A673 (cell line): ENCODE measurements at places on chromosomes 1 and 21. TPM values are rescaled to one million over a fixed set of nuclear protein-coding genes. Genes with fewer than 3 reads are reported as not detected.

The RNF207 gene
- 6.4 and 12.5 TPM in 2 replicates for total RNA-seq

The MAP3K7CL gene
- 2.2 and 3.1 TPM in 2 replicates for total RNA-seq

The UQCRHL gene
- total RNA-seq = 3.1 and 4.1 TPM in 2 replicates

The NUDT4B gene
- not detected in 2 replicates for total RNA-seq

The FLG2 gene
- not detected in 2 replicates for total RNA-seq

DNA sequence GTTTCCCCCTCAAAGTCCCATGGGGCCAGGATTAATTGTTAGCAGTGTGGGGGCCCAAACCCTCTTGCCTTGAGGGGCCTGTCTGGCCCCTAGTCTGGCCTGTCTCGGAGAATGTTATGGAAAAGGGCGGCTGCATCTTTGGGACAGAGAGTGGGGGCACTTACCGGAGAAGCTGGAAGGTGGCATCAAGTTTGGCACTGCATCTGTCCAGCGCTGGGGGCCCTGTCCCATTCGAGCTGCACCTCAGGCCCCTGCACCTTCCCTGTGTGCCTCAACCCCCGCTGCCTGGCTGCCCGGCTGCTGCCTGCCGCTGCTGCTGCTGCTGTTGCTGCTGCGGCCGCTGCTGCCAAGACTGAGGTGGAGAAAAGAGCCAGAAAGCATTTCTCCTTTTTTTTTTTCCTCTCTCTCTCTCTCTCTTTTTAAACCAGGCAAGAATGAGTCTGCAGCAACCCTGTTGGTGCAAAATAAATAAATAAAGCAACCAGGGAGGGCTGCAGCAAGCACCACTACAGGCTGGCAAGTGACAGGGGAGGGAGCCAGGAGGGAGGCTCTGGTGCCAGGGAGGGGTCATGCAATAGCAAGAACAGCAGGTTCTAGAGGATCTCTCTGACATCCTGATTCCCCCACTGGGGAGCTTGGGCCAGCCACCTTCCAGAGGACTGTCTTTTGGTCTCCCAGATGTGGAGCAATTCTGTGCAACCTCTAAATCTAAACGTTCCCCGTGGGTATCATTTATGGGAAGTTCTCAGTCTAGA is at the start of gene LINGO4:
Gene LINGO4, minus strand, starts transcription at position 354 of the 755 bp plus-strand sequence. CDS start 2,715 bp downstream, outside the sequence.
- DNase-seq = no peak

GRCh38 chr1:65605621-65606020 is 185.2 kb downstream of the LEPR start:
- peak; percentile 55 for DNase-seq

- peak; percentile 48 for DNase-seq
These were observed 28.7 kb downstream of the RSPH1 start for GRCh38 chr21:42467140-42467983.

DNA sequence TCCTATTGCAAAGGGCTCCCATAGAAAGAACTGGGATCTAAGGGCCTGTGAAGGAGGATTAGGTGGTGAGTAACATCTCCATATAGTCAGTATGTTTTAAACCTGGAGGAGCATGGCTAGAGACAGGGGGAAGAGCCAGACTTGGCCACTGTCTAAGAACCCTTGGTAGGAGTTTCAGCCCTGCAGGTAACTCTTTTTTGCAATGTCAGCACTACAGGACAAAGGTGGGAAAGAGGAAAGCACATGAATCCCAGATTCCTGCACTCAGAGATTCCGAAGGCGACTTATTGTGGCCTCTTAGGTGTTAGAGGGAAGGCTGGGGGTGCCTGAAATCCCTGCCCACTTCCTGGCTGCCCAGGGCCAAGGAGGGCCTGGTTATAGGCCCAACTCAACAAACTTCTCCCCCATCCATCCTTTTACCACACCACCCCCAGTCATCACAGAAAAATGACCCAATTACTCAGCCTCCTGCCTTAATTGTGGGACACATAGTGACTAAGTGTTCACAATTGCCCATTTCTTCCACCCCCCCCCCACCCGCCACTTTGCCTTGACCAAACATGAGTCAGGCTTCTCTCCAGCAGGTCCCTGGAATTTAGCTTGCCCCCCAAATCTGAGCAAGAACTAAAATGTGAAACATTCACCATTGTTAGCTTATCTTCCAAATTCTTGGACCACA is 1.9 kb upstream of the NTNG1 start:
- no peak for DNase-seq

- no peak for DNase-seq
These were observed 28.4 kb downstream of the MAPKAPK2 start for GRCh38 chr1:206713070-206713469.

DNA sequence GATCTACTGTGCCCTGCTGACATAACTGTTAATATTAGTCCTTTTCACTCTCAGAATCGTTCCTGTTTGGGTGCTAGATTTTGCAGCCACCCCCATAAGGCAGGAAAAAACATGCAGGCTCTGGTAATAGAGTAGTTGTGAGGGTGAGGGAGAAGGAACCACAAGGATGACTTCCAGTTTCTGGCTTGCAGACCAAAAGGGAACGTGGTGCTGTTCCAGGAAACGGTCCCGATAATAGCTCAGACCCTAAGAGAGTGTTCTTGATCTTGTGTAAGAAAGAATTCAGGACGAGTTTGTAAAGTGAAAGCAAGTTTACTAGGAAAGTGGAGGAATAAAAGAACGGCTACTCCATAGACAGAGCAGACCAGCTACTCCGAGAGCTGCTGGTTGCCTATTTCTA is 50.7 kb upstream of the RHOU start:
- DNase-seq = no peak

DNA sequence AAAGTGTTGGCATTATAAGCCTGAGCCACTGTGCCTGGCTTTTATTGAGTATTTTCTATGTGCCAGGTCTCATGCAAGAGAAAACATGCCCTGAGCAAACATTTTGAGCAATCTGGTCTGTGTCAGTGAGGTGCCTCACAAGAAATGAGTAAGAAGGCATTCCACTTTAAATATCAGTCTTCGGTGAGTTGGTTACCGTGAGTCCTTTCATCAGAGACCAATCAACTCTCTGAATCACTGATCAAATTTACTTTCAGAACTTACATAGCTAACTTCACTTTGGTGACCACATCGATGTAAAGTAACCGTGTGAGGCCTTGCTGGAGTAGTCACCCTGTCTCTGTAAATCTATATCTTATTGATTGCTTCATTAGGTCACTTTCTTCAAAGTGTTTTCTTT is 14.3 kb upstream of the DDX59 start:
- no peak for DNase-seq

DNA sequence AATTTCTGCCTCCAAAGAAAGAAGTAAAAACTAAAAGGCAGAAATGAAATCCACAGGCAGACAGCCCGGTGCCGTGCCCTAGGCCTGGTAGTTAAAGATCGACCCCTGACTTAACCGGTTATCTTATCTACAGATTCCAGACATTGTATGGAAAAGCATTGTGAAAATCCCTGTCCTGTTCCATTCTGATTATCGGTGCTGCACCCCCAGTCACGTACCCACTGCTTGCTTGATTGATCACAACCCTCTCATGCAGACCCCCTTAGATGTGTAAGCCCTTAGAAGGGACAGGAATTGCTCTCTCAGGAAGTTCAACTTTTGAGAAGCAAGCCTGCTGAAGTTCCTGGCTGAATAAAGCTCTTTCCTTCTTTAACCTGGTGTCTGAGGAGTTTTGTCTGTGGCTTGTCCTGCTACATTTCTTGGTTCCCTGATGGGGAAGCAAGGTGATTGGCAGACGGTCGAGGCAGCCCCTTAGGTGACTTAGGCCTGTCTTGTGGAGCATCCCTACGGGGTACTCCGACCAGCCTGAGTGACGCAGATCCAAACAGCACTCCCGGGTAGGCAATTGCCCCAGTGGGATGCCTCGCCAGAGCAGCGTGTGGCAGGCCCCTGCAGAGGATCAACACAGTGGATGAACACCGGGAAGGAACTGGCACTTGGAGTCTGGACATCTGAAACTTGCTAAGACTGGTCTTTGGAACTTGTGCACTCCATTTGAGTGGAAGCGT is 111.2 kb upstream of the PPM1J start:
- no peak for DNase-seq

GRCh38 chr1:108199201-108199691 is 897 bp downstream of the SLC25A24 start:
- peak; percentile 51 for DNase-seq

- DNase-seq = no peak
These were observed 3.9 kb upstream of the ACKR1 start for GRCh38 chr1:159200769-159201168.

DNA sequence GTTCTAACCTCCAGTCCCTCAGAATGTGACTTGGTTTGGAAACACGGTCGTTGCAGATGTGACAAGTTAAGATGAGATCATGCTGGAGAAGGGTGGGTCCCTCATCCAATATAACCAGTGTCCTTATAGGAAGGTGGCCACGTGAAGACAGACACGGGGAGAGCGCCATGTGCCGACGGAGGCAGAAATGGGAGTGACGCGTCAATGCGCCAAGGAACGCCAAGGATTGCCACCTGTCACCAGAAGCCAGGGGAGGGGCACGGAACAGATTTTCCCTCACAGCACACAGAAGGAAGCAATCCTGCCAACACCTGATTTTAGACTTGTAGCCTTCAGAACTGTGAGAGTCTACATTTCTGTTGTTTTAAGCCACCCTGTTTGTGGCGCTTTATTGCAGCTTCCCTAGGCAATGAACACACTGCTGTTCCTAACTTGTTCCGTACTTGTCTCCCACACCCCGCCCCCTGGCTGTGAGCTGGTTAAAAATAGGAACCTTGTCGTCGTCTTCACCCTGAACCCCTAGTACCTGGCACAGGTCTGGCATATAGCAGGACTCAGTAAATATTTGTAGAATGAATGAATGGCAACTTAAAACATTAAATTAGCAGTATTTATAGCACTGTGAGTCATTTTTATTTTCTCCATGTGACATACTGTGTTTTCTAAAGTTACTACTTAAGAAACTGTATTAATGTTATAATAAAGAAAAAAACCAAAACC is 14.2 kb downstream of the RIMS3 start:
- DNase-seq = no peak

GRCh38 chr1:226682871-226683814 is 55.9 kb downstream of the ITPKB start:
- no peak for DNase-seq

GRCh38 chr21:33677450-33677849 is 35.1 kb downstream of the ITSN1 start:
- DNase-seq = no peak

DNA sequence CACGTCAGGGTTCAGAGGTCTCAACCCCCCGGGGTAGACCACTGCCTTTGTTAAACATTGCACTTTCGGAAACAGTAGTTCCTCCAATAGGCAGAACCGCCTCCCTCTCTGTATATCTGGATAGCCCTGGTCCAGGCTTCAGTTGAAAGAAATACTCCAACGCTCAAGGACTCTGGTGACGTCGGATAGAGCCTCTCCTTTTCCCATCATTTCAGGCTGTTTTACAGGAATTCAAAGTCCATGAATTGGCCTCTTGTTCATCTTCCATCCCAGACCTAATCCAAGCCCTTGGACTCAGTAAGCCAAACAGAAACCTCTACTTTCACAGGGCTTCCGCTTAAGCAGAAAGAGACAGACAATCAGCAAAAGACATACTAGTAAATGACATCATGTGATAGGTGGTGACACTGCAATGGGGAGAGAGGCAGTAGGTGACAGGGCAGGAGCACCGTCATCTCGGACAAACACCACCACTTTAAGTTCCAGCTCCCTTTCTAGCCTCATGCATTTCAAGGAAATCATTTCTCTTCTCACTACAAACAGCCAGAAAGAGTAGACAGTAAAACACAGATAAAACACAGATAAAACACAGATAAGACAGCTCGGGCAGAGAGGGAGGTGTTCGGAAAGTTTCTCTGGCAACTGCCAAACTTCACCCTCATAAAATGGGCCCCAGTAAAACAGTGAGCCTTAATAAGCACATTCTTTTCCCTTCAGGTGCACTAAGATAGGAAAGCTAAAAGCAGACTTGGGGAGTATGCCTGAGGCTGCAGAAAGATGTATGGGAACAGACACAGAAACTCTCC is 2.3 kb upstream of the PLA2G2A start:
- no peak for DNase-seq

GRCh38 chr1:119686661-119687060 is 25.1 kb upstream of the PHGDH start:
- DNase-seq = no peak

DNA sequence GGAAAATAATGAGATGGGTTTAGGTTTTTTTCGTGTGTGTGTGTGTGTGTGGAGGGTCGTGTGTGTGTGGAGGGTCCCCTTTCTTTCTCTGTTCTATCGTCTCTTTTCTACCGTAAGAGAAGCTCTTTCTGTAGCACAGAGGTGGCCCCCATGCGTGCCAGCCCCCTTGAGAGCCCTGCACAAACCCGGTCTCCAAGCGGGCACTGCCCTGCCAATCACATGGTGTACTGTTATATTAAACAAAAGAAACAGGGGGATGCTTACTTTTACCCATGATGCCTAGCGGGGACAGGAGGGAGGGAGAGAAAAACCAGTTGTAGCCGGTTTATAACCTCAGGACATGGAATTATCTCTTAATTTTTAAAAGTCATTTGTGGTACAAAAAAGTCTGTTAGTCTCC is 41.0 kb downstream of the GATAD2B start:
- peak; percentile 86 for DNase-seq

DNA sequence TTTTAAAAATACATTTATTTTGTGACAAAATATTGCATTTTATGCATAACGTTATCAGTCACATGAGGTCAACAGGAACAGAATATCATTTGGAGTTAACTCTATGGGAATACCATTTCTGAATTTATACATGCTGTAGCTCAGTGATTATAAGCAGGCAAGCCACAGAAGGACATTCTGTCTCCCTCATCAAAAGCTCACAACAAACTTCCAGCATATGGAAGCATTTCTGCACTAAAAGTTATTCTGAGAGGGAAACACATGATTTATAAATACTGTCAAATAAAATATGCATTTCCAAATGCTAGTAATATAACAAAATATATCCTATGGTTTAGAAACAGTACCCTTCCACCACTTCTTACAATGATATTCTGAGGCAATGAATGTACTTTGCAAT is 854.1 kb upstream of the B3GALT2 start:
- no peak for DNase-seq

DNA sequence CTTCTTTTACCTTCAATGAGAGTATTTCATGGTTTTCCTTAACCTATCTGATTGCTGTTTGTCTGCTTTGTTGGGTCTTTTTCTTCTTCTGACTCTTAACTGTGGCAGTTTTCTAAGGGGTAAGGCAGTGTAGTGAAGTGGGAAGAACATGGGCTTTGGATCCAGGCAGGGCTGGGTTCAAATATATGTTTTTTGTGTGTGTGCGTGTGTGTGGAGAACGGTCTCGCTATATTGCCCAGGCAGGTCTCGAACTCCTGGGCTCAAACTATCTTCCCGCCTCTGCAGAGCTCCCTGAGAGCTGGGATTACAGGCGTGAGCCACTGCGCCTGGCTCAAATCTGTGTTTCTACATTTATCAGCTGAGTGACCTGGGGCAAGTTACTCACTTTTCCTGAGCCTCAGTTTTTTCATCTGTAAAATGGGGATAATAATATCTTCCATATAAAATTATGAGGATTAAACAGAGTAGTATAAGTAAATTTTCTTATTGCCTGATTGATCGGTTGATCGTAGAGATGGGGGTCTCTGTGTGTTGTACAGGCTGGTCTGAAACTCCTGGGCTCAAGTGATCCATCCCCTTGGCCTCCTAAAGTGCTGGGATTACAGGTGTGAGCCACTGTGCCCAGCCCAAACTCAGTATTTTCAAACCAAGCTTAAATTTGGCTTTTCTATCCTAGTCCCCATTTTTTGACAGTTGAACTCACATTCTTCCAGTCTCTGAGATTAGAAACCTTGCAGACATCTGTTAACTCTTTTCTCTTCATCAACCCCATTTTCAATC is 36.0 kb upstream of the MACF1 start:
- no peak for DNase-seq
